Memory B cell (primary cell): ENCODE measurements at places on chromosomes 12 and 14.

DNA sequence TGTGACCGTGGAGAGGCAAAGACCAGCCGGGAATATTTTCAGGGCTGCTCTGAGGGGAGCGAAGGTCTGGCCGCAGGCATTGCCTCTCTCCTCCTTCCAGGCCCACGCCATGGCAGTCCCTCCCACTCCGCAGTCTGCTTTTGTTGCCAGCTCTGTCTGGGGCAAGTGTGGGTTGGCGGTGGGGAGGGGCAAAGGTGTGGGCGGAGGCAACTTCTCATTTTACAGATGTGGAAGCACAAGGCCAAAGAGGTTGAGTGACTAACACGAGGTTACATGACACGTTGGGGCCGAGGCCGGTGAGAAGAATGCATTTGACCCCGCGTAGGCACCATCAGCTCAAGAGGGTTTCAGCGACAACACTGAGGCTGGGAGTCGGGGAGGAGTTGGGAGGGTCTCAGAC, 6.1 kb upstream of the FAIM2 start:
- DNase-seq = no peak
- H3K4me3 ChIP-seq = no peak overlapping the region
- H3K27ac ChIP-seq = no peak overlapping the region
- H3K27me3 ChIP-seq = peaks cover 33% of the 10 kb centered on the region
- H3K36me3 ChIP-seq = no peaks in the 10 kb centered on the region
- no peaks in the 10 kb centered on the region for H3K4me1 ChIP-seq

DNA sequence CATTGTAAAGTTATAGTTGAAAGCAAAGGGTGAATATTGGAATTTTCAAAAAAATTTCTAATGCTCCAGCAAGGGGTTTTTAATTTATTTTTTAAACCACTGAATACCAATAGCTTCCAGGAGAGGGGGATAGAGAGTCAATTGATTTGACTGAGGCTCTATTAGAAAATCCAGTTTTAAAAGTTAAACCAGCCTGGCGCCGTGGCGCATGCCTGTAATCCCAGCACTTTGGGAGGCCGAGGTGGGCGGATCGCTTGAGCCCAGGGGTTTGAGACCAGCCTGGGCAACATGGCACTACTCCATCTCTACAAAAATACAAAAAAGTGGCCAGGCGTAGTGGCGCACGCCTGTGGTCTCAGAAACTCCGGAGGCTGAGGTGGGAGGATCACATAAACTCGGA, 150.1 kb downstream of the SLC38A4 start:
- H3K36me3 ChIP-seq = no peaks in the 10 kb centered on the region
- no peak for DNase-seq
- H3K27me3 ChIP-seq = no peaks in the 10 kb centered on the region
- no peak overlapping the region for H3K27ac ChIP-seq

GRCh38 chr14:37797675-37798074, 202.2 kb downstream of the TTC6 start:
- H3K4me1 ChIP-seq = no peaks in the 10 kb centered on the region
- H3K36me3 ChIP-seq = no peaks in the 10 kb centered on the region
- H3K27ac ChIP-seq = no peak overlapping the region
- no peak for DNase-seq

DNA sequence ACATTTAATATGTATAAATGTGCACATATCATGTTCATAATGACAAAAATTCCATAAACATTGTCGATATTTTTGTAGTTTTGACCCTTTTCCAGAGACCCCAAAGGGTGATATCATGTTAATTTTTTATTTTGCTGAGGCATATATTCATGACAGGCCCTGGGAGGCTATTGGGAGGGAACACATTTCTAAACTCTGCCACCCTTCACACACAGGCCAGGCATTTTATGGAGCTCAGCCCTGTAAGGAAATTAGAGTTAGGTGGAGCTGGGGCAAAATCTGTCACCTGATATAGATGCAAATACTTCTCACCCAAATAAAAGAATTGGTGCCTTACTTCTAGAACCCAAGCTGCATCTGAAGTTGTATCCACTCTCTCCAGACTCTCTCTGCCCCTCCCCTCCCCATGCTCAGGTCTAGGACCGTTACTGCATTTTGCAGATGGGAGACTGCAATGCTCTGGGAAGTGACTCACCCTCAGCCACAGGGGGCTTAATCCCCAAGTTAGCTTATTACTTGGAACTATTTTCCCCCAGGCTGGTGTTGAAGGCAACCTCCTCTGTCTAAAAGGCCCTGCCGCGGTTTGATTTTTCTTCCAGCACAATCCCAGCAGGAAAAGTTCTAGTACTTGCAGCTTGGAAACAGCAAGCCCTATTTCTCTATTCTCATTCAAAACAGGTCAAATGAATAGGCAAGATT, 238.9 kb downstream of the EMP1 start:
- peaks cover 5% of the 10 kb centered on the region for H3K27me3 ChIP-seq
- H3K36me3 ChIP-seq = no peaks in the 10 kb centered on the region
- no peak for DNase-seq
- no peak overlapping the region for H3K27ac ChIP-seq

DNA sequence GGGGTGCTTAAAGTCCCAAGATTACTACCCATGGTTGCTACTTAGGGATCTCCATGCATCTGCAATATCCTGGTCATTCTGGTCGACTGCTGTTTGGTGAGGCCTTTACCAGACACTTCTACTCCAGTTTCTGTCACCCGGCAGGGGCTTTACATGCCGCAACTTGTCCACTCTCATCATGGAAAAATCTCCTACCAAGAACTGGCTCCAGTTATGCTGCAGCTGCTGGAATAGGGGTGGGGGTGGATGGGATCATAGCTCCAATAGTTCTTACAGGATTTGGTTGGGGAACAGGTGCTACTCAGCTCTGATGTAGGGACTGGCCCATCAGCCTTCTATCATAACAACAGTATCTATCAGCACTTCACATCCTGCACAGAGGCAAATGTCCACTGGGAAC, 51.6 kb downstream of the SPTB start:
- no peak overlapping the region for H3K4me3 ChIP-seq
- no peaks in the 10 kb centered on the region for H3K36me3 ChIP-seq
- peaks cover 12% of the 10 kb centered on the region for H3K27me3 ChIP-seq
- no peak overlapping the region for H3K27ac ChIP-seq
- DNase-seq = no peak
- H3K4me1 ChIP-seq = peaks cover 3% of the 10 kb centered on the region

DNA sequence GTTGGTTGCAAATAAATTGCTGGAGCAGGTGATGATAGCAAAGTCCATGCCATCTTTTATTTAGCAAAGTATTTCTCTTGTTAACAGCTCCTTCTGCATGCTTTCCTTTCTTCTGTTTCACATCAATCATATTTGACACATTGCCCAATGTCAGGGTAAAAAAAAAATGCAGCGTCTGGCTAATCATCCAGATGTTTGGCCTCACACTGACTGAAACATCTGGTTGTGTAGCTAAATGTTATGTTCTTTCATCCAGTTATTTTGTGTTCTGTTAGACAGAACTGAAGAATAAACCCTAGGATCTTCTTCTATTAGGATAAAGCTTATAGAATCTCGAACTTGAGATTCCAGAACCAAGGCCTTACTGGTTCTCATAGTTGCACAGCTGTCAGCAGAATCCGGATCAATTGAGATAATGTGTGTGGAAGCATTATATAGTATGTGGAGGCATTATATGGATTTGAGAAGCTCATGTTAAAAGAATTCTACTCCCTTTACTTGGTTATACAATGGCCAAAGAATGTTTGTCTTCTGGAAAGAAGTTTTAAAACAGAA, 859.2 kb downstream of the DIO2 start:
- no peak overlapping the region for H3K4me3 ChIP-seq
- H3K27me3 ChIP-seq = no peaks in the 10 kb centered on the region
- no peak overlapping the region for H3K27ac ChIP-seq
- DNase-seq = no peak

GRCh38 chr12:94793191-94793595, 142.8 kb upstream of the TMCC3 start:
- no peak overlapping the region for H3K4me3 ChIP-seq
- peaks cover 20% of the 10 kb centered on the region for H3K36me3 ChIP-seq
- peaks cover 20% of the 10 kb centered on the region for H3K4me1 ChIP-seq
- no peaks in the 10 kb centered on the region for H3K27me3 ChIP-seq

GRCh38 chr14:102870994-102871831, 51.2 kb upstream of the AMN start:
- no peak for DNase-seq
- peaks cover 15% of the 10 kb centered on the region for H3K4me1 ChIP-seq
- peaks cover 34% of the 10 kb centered on the region for H3K36me3 ChIP-seq
- no peaks in the 10 kb centered on the region for H3K27me3 ChIP-seq
- H3K27ac ChIP-seq = peak overlapping the region; percentile 24

- DNase-seq = no peak
- no peak overlapping the region for H3K4me3 ChIP-seq
- no peaks in the 10 kb centered on the region for H3K27me3 ChIP-seq
- H3K36me3 ChIP-seq = no peaks in the 10 kb centered on the region
Observed at GRCh38 chr12:8605057-8605456, 7.6 kb downstream of the AICDA start.

DNA sequence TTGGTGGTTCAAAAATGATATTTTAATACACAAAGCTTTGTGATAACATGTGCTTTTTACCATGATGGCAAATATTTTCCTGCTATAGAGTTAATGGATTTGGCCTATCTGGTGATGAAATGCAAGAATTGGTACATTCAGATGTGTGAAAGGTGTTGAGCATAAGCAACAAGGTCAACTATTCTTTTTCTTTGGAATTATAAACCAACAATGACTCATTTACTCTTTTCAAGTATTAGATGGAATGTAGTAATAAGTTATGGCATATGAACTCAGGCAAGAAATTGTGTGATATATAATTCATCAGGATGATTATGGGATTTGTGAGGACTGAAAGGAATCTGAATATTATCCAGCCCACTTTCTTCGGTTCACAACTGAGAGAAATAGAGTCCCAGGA, 471.4 kb downstream of the ETNK1 start:
- no peak overlapping the region for H3K27ac ChIP-seq
- no peaks in the 10 kb centered on the region for H3K4me1 ChIP-seq
- H3K36me3 ChIP-seq = no peaks in the 10 kb centered on the region
- DNase-seq = no peak

- no peaks in the 10 kb centered on the region for H3K27me3 ChIP-seq
- peaks cover 1% of the 10 kb centered on the region for H3K36me3 ChIP-seq
- H3K4me1 ChIP-seq = peaks cover 23% of the 10 kb centered on the region
- H3K27ac ChIP-seq = peak overlapping the region; percentile 94
- peak overlapping the region; percentile 90 for H3K4me3 ChIP-seq
Observed at GRCh38 chr12:92928421-92928961, 604 bp downstream of the EEA1 start.

DNA sequence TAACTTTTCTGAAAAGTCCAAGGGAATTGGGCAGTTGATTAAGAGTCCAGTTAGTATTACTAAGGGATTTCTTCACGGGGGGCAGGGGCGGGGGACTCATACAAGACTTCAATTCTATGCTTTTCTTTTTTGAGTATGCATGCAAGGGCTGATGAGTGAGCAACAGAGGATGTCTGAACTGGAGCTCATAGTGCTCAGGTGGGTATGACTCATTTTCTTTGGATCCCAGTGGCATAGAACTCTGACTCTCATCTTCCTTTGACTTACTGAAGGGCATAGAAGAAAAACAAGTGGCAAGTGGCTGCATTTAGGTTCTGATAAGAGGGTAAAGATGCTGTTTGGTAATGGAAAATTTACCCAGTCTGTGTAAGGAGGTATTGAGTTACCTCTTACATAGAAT, 749.2 kb downstream of the NOVA1 start:
- no peaks in the 10 kb centered on the region for H3K4me1 ChIP-seq
- H3K4me3 ChIP-seq = no peak overlapping the region
- no peaks in the 10 kb centered on the region for H3K27me3 ChIP-seq
- H3K27ac ChIP-seq = no peak overlapping the region

DNA sequence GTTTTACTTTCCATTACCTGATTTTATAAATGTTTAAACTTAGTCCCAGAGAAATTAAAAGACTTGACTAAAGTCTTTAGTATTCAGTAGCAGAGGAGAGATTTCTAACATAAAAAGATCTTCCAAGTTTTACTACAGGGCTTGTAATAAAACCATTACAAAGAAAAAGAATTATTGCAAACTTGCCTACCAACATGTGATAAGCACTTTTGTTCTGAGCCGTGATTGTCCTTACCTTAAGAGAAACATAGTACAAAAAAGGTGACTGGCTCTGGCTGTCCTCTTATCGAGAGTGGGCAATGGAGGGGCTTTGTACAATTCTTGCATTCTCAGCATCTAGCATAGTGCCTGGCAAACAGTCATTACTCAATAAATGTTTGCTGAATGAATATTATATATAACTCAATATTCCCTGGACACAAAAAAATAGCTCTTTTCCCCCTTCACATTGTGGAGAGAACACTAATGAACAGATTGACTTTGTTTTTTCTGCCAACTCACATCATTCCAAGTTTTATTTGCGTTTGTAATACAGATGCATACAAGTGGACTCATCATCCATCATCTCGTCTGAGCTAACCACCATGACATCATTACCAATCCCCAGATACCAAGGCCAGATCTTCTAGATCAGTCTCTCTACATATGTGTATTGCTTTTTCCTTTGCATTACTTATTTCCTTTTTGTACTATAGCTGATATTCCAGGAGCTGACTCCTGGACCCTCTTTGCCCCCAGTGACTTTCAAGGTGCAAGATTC, 192.8 kb upstream of the EEA1 start:
- H3K27ac ChIP-seq = no peak overlapping the region
- H3K4me1 ChIP-seq = peaks cover 11% of the 10 kb centered on the region
- no peaks in the 10 kb centered on the region for H3K27me3 ChIP-seq
- no peaks in the 10 kb centered on the region for H3K36me3 ChIP-seq

GRCh38 chr14:101991352-101991751, 27.0 kb downstream of the DYNC1H1 start:
- H3K36me3 ChIP-seq = peaks cover 29% of the 10 kb centered on the region
- no peak for DNase-seq
- H3K27ac ChIP-seq = no peak overlapping the region
- peaks cover 16% of the 10 kb centered on the region for H3K4me1 ChIP-seq
- H3K27me3 ChIP-seq = no peaks in the 10 kb centered on the region

DNA sequence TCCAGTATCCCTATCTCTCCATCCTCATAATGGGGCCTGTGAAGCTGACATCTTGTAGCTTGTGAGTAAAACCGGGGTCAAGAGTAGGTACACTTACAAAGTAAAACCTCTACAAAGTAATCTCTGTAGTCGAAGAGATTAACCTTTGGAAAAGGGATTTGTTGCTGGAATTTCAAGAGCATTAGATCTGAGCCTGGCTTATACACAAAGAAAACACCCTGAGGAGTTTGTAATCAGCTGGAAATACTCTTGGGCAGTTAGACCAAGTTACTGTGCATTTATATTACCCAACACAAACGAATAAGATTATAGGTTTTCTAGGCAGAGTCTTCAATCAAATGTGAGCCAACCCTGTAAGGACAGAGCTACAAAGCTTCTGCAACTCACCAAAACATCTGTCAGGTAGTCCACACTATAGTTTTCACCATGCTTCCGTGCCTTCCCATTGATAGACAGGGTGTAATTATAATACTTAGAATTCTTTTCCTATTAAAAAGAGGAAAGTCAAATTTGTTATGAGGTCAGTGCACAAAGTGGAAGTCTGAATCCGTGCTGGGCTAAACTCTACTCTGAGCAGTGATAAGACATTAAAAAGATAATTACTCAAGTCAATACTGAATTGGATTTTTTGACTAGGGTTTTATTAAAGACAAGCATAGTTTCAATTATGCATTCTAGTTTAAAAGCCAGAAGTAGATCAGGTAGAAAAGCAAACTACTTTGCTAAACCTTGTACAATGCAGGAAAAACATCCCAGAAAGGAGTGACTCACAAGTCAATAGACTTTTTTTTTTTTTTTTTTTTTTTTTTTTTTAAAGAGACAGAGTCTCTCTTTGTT, 14.6 kb downstream of the GNS start:
- H3K36me3 ChIP-seq = peaks cover 31% of the 10 kb centered on the region
- no peak for DNase-seq
- H3K27ac ChIP-seq = no peak overlapping the region
- no peaks in the 10 kb centered on the region for H3K4me1 ChIP-seq
- H3K4me3 ChIP-seq = no peak overlapping the region
